Vagina (tissue), 2 donors: ENCODE measurements at places on chromosomes 5 and 9.

- no peak overlapping the region for H3K27ac ChIP-seq
- H3K36me3 ChIP-seq = no peaks in the 10 kb centered on the region
- no peak for DNase-seq
- no peaks in the 10 kb centered on the region for H3K27me3 ChIP-seq
- no peaks in the 10 kb centered on the region for H3K4me1 ChIP-seq
Observed at GRCh38 chr5:145960848-145961600, 24.6 kb downstream of the SH3RF2 start.

- H3K27ac ChIP-seq = no peak overlapping the region
- no peak for DNase-seq
- no peaks in the 10 kb centered on the region for H3K36me3 ChIP-seq
Observed at GRCh38 chr9:120032639-120033038, 547.3 kb downstream of the CDK5RAP2 start.

DNA sequence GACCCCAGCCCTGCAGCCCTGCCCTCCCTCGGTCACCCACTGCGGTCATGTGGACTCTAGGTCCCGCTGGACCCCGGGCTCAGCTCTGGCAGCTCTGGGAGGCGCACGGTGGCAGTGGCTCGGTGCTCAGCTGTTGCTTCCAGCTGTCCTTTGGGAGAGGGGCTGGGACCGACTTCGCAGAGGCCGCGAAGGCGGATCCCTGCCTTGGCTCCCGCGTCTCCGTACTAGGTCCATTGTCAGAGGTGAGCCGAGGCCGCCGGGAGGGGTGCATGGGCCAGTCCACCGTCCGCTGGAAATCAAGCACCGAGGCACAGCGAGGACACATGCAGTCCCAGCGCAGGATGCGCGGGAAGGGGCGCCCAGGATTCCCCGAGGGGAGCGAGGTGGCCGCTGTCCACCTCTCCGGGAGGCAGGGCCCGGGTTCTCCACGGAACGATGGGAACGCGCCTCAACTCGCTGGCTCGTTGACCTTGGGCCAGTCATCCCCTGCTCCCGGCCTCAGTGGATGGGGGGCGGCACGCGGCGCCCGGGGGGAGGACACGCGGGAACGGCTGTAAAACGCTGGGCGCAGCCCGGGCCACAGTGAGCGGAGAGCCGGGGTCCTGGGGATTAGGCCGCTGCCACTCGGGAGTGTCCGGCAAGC lies 732 bp downstream of the GBGT1 start:
- no peaks in the 10 kb centered on the region for H3K36me3 ChIP-seq
- H3K4me3 ChIP-seq = peak overlapping the region; percentile 80
- DNase-seq = no peak
- peaks cover 33% of the 10 kb centered on the region for H3K4me1 ChIP-seq
- no peaks in the 10 kb centered on the region for H3K27me3 ChIP-seq

GRCh38 chr9:78112004-78112403 lies 80.4 kb upstream of the GNAQ start:
- H3K4me1 ChIP-seq = no peaks in the 10 kb centered on the region
- DNase-seq = no peak
- no peak overlapping the region for H3K4me3 ChIP-seq
- H3K27ac ChIP-seq = no peak overlapping the region
- H3K36me3 ChIP-seq = no peaks in the 10 kb centered on the region

GRCh38 chr9:68537616-68537880 lies 3.1 kb downstream of the TMEM252 start:
- H3K36me3 ChIP-seq = no peaks in the 10 kb centered on the region
- H3K27ac ChIP-seq = no peak overlapping the region
- DNase-seq = no peak
- peaks cover 14% of the 10 kb centered on the region for H3K4me1 ChIP-seq

- peaks cover 19% of the 10 kb centered on the region for H3K4me1 ChIP-seq
- H3K4me3 ChIP-seq = no peak overlapping the region
- no peak overlapping the region for H3K27ac ChIP-seq
- H3K36me3 ChIP-seq = no peaks in the 10 kb centered on the region
Observed at GRCh38 chr5:157331807-157332206, 65.9 kb downstream of the CYFIP2 start.

DNA sequence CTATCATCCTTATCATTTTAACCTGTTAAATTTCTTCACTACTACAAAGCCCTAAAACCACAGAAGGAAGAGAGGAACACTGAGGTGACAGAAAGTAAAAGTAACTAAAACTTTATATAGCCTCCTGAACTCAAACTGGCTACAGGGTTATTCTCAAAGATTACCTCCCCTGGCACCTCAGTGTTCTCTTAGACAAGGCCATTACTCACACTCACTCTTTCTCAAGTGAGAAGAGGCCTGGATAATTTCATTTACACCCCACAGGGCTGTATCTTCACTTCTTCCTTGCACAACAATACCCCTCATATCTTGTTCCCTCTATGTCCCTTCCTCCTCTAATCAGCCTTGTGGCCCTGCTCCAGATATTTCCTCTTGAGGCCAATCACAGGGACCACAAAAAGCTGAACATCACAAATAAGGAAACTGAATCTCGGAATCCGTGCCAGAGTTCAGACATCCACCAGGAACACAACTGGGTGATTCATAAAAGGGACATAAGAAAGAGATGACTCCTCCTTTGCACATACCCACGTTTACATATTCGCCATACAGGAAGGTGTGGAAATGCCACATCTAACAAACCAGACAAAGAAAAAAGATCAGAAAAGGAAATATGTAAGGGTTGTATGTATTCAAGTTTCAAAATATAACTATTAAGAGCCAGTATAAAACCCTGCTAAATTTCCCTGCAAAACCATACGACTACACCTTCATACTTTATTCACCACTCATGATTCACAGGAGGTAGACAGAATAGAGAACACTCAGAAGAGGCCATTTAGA lies 1.7 kb upstream of the KLHL3 start:
- H3K36me3 ChIP-seq = no peaks in the 10 kb centered on the region
- no peak overlapping the region for H3K4me3 ChIP-seq
- peak overlapping the region; percentile 12 for H3K27ac ChIP-seq
- DNase-seq = no peak
